Activated T-cell treated with anti-CD3 and anti-CD28 coated beads for 48 hours (primary cell): ENCODE measurements at places on chromosomes 3 and 15.

- DNase-seq, result no peak
Measured at GRCh38 chr15:60573936-60574335, 95.0 kb upstream of the ICE2 start.

GRCh38 chr15:77081971-77082370 is 11.1 kb upstream of the TSPAN3 start:
- no peak for DNase-seq

- no peak for DNase-seq
Measured at GRCh38 chr15:65909831-65910230, 40.5 kb downstream of the RAB11A start.

- no peak for DNase-seq
Measured at GRCh38 chr3:104614564-104614963, 752.1 kb upstream of the ALCAM start.

- DNase-seq, result no peak
Measured at GRCh38 chr3:94607778-94608177, 544.9 kb downstream of the NSUN3 start.

DNA sequence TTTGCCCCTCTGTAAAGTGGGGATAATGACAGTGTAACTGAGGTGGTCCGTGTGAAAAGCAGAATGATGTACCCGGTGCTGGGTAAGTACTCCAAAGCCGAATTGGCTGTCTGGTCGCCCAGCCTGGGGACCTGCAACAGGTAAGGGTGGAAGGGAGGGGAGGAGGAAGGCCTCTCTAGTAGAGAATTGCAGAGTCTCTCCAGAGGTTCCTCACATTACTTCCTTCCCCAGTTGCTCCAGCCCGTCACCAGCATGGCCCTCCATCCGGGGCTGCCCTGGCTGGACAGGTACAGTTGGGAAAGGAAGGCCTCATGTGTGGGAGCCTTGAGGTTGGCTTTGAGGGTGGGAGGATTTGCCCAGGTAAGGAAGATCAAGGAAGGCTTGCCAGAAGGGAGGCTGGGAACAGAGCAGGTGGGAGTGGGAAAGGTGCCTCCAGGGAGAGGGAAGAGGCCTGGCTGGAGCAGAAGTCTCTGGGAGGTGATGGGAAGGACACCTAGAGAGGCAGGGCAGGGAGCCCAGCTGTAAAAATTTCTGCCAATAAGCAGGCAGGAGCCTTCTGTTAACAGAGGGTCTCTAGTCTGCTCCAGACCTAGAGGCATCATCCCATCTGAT is 1.7 kb upstream of the PSTPIP1 start:
- DNase-seq, result no peak

GRCh38 chr15:96199111-96199510 is 131.4 kb upstream of the NR2F2 start:
- DNase-seq, result no peak

DNA sequence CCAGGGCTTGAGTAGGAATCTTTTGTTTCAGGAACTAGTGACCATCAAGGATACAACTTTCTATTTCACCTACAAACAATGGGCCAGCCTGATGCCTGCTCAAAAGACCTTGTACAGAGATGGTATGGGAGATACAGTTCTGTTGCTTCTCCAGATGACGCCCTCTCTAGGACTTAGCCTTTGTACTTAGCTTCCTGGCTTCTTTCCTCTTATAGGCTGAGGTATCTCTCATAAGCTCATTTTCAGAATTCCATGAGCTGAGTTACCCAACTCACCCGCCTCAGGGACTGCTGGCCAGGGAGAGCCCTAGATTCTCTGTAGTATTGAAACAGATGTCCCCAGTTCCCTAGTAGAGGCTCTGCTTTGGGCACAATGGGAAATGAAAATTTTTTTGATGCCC is 8.6 kb upstream of the ZNF620 start:
- no peak for DNase-seq

DNA sequence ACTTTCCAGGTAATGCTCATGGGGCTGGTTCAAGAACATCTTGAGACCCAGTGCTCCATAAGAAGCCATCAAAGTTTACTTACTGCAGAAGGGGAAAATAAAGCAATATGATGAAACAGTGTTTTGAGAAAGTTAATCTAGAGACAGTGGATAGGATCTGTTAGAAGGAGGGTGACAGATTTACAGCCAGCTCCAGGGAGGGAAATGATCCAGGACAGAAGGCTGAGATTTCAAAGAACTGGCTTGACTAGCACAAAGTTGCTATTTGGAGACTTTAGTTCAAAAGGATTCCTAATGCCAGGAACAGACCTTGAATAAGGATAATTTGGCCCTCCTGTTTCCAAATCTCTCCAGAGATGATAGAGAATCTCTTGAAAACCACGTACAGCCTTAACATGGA is 166.5 kb upstream of the NECTIN3 start:
- DNase-seq, result no peak

DNA sequence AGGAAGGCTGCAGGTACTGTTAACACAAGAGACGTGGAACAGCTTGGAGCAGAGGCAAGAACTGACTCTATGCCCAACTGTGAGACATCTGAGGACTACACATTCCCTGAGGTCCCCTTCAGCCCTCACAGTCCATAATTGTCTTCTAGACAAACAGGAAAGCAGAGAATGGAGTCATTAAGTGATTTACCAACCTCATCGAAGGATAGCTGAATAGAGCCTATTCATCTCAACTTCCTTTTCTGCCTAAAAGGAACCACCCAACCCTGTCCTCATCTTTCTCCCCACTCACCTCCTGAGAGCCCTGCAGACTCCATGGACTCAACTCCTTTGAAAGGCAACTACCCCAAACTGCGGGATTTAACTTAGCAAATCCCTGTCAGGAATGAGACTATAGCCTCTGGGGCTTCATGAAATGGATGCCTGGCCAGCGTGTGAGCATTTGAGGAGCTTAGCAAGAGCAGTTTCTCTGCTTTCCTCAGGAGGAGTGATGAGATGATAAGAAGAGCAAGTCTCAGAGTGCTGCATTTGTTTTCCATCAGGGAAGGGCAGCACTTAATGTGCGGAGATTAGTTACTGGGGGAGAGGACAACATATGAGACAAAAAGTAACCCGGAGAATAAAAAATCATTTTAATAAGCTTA is 61.5 kb upstream of the FILIP1L start:
- DNase-seq, result no peak

GRCh38 chr3:59433546-59433945 is 383.7 kb upstream of the CFAP20DC start:
- no peak for DNase-seq

DNA sequence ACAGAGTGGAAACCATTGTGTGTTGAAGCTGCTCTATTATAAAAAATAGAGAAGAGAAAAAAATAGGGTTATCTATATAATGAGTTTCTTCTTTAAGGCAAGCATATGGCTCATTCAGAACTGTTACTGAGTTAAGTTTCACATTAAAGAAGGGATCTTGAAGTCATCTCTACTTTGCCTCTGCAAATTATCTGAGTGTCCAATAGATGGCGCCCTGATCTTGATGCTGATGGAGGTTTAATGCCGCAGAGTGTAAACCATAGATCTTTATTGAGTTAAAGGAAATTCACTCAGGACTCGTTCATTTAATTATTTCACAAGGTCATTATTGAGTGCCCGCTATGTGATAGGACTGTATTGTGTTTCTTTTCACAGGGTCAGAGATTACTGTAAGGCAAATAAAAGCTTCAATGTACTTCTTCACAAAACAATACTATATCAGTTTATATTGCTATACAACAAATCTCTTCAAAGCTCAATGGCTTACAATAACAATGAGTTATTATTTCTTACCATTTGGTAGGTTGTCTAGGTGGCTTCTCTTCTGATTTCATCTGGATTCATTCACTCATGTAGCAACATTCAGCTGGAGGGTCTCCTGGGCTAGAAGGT is 171.4 kb downstream of the NSUN3 start:
- no peak for DNase-seq
